SK-N-SH (cell line): ENCODE measurements at places on chromosomes 6 and 20. TPM values are rescaled to one million over a fixed set of nuclear protein-coding genes. Genes with fewer than 3 reads are reported as not detected.
A peak's percentile ranks its signal among the peaks of the same experiment; 100 is the strongest.

- H3K4me1 ChIP-seq: no peaks in the 10 kb centered on the region
- no peak overlapping the region for H3K4me3 ChIP-seq
- no peak overlapping the region for H3K27ac ChIP-seq
- no peaks in the 10 kb centered on the region; the same call in 1 of the 2 replicates for H3K27me3 ChIP-seq
Observed at GRCh38 chr6:159959165-159959975, 9.5 kb upstream of the IGF2R start.

GRCh38 chr6:43383021-43383667, 13.7 kb upstream of the ZNF318 start:
- no peak overlapping the region for H3K4me3 ChIP-seq
- no peaks in the 10 kb centered on the region for H3K4me1 ChIP-seq
- peak overlapping the region; percentile 30 for H3K27ac ChIP-seq
- DNase-seq: no peak

DNA sequence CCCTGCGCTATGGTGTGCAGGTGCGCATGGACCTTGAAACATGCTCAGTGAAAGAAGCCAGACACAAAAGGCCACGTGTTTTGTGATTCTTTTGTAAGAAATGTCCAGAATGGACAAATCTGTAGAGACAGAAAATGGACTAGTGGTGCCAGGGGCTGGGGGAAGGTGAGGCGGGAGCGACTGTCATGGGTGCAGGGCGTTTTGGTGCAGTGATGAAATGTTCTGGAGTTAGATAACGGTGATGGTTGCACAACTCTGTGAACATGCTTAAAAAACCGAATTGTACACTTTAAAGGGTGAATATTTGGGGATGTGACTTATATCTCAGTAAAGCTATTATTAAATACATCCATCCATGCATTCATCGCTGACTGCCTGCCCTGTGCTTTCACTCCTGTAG, 31.7 kb upstream of the NTSR1 start:
- no peak overlapping the region for H3K27ac ChIP-seq
- no peak for DNase-seq
- H3K36me3 ChIP-seq: no peaks in the 10 kb centered on the region
- H3K27me3 ChIP-seq: no peaks in the 10 kb centered on the region
- H3K4me1 ChIP-seq: no peaks in the 10 kb centered on the region

- no peaks in the 10 kb centered on the region for H3K27me3 ChIP-seq
- H3K27ac ChIP-seq: no peak overlapping the region
- H3K4me3 ChIP-seq: no peak overlapping the region
- no peak for DNase-seq
- no peaks in the 10 kb centered on the region for H3K36me3 ChIP-seq
Observed at GRCh38 chr6:167505199-167505598, 180.3 kb downstream of the TTLL2 start.

The MKKS gene
- polyA plus RNA-seq: 10.1 and 13.3 TPM in 2 replicates

DNA sequence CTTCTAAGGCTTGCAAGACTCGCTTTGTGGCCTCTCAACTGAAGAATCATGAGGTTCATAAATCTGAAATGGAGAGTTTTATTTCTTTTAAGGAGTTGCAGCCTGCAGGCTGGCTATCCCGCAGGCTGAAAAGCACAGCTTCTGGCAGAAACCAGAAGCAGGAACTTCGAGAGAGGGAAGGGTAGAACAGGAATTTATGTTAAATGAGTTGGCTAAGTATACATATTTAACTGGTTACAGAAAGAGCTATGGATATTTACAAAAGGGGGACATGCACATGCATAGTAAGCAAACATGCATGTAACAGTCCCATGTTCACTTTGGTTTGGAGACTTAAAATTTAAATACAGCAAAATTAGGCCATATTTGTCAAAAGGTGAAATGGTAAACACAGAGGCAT, 787.0 kb downstream of the TFAP2A start:
- H3K4me1 ChIP-seq: no peaks in the 10 kb centered on the region
- no peaks in the 10 kb centered on the region for H3K27me3 ChIP-seq
- DNase-seq: no peak
- H3K4me3 ChIP-seq: no peak overlapping the region
- H3K27ac ChIP-seq: no peak overlapping the region

The BACH2 gene
- polyA plus RNA-seq: 0.46 and 0.50 TPM in 2 replicates

- no peak overlapping the region for H3K27ac ChIP-seq
- no peak for DNase-seq
- no peak overlapping the region for H3K4me3 ChIP-seq
- peaks cover 2% of the 10 kb centered on the region for H3K4me1 ChIP-seq
Observed at GRCh38 chr6:111824608-111825337, 48.5 kb downstream of the FYN start.

- no peak for DNase-seq
- peaks cover 4% of the 10 kb centered on the region; the same call in 1 of the 2 replicates for H3K4me1 ChIP-seq
- H3K36me3 ChIP-seq: no peaks in the 10 kb centered on the region
- H3K27ac ChIP-seq: no peak overlapping the region
- H3K4me3 ChIP-seq: no peak overlapping the region
- H3K27me3 ChIP-seq: no peaks in the 10 kb centered on the region
Observed at GRCh38 chr20:20317195-20317594, 50.7 kb upstream of the INSM1 start.

The HLA-DMB gene
- polyA plus RNA-seq: 0.10 TPM in 1 of 2 replicates, not detected in the other

DNA sequence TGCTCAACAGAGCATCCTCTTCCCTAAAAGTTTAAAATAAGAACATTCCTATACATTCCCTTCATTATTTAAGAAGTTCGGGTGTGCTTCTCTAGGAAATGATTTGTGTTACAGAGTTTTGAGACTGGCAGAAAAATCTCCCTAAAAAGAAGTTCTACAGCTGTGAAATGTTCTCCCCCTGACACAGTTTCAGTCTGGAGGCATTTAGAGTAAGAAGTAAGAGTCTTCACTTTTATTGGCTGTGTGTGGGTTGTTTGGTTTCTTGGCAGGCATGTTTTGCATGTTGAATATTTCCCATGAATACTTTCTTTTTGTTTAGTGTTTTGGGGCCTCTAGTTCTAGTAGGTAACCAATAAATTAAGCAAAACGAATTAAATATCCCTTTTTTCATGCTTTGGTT, 195.9 kb downstream of the TENT5A start:
- DNase-seq: no peak
- no peak overlapping the region for H3K27ac ChIP-seq
- peaks cover 10% of the 10 kb centered on the region for H3K4me1 ChIP-seq
- H3K36me3 ChIP-seq: no peaks in the 10 kb centered on the region

The HSPA1L gene
- 0.69 and 0.83 TPM in 2 replicates for polyA plus RNA-seq

The PI16 gene
- polyA plus RNA-seq: 0.02 TPM in 1 of 2 replicates, not detected in the other

DNA sequence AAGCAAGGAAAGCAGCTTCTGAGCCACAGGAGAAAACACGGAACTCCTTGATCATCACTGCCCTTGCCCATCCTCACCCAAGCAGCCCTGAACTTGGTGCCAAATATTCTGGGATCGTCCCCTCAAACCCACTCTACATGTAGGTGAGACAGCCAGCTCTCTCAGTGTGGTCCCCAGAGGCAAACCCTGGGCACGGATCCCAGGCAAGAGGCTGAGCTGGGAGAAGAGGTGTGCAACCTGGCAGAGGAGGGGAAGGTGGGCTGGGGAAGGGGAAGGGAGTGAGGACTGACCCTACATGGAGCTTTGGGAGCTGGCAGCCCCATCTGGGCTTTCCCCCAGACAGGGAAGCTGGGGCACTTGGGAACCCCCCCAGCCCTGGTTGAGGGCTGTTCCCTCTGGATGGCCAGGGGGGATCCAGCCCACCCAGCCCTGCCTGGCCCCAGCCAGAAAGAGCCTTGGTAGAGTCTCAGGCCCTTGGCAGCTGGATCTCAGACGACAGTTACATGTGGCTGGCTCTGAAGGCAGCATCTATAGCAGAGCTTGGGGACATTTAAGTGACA, 186.2 kb upstream of the CST7 start:
- no peaks in the 10 kb centered on the region; the same call in 1 of the 2 replicates for H3K27me3 ChIP-seq
- no peaks in the 10 kb centered on the region for H3K4me1 ChIP-seq
- H3K36me3 ChIP-seq: no peaks in the 10 kb centered on the region
- DNase-seq: no peak

The PLA2G7 gene
- polyA plus RNA-seq: not detected in 2 replicates

DNA sequence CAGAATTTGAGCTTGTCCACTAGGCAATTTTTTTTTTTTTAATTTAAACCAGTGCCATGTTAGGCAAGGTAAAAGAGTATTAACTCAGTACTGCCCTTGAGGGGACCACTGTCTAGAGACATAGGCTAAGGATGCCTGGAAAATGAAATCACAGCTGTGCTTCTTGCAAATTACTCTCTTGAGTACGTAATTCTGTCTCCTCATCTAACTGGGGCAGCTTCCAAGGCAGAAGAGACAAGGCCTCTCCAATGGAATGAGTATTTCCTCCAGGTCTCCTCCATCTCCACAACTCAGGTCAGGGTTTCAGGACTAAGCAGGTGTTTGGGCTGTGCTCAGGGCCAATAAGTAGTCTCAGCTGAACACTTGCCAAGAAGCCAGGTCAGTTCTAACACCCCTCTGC, 33.8 kb upstream of the MRPS10 start:
- DNase-seq: no peak
- peak overlapping the region; percentile 78 for H3K27ac ChIP-seq
- H3K36me3 ChIP-seq: peaks cover 25% of the 10 kb centered on the region
- peaks cover 21% of the 10 kb centered on the region; the same call in 1 of the 2 replicates for H3K4me1 ChIP-seq

- no peak overlapping the region for H3K27ac ChIP-seq
- no peak overlapping the region for H3K4me3 ChIP-seq
Observed at GRCh38 chr20:32546918-32547752, 38.0 kb downstream of the NOL4L start.

The AK9 gene
- 0.76 and 1.1 TPM in 2 replicates for polyA plus RNA-seq
